Cardiac fibroblast (primary cell): ENCODE measurements at places on chromosomes 1 and 21.

GRCh38 chr1:82589588-82589987 is 788.9 kb downstream of the ADGRL2 start:
- DNase-seq, result no peak

DNA sequence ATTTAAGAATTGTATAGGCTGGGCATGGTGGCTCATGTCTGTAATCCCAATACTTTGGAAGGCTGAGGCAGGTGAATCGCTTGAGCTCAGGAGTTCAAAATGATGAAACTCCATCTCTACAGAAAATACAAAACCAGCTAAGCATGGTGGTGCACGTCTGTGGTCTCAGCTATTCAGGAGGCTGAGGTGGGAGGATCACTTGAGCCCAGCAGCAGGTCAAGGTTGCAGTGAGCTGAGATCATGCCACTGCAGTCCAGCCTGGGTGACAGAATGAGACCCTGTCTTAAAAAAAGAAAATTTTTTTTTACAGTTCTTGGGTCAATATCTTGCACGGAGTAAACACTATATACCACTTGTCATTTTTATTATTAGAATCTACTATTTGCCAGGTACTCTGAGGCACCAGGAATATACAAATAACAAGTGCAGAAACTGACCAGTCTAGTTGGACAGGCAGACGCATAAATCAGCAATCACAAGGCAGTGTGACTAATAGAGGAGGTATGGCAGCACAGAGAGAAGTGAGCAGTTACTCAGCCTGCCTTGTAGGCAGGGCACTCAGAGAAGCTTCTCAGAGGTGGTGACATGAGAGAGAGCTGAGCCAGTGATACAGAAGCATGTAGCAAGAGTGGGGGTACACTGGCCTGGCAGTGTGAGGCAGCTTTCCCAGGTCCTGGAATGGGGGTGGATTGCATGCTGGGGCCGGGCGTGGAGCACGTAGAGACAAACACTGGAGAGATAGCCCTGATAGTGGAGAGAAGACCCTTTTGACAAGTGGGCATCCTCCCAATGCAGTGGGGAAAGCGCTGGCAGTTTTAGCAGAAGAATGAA is 8.0 kb downstream of the PHLDA3 start:
- DNase-seq, result peak; percentile 98

GRCh38 chr1:95309031-95309471 is 75.0 kb downstream of the RWDD3 start:
- peak; percentile 48 for DNase-seq

- no peak for DNase-seq
Observed at GRCh38 chr1:211577277-211577818, 1.6 kb downstream of the SLC30A1 start.

GRCh38 chr1:225548140-225548857 is 104.6 kb downstream of the ENAH start:
- DNase-seq, result peak; percentile 27

DNA sequence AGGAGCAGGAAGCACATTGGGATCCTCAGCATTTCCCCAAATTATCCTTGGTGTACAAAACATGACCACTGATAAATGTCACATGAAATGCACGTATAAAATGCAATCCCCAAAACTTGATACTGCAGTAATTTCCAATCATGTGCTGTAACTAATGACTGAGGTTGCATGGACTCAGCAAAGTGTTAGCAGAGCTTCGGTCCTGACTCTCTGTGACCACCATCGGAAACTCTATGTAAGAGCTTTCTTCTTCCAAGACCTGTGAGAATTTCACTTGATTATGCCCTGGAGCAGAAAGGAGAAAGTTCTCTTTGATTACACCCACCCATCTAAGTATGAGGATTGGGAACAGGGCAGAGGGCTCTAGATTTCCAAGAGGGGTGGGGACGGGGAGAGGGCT is 908 bp downstream of the CD53 start:
- DNase-seq, result no peak

GRCh38 chr1:100152271-100152670 is 19.3 kb downstream of the TRMT13 start:
- no peak for DNase-seq

DNA sequence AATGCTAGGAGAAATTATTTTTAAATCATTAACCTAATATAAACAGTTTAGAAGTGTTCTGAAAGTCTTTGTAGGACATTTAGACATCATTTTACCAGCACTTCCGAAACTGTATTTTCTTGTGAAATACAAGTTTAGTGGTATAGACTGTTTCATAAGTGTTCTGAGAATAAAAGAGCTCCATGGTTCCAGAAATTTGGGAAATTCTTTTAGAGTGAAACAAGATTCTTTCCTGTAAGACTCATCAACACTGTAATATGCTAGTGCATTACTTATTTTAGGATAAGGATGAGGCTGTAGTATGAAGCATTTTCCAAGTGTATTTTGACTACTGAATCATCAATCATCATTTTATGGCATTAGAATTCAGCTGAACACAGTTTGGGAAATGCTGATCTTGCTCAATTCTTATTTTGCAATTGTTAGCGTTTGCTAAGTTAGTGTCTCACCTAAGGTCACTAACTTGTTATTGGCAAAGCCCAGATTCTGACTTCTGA is 73.4 kb downstream of the CEP350 start:
- DNase-seq, result peak; percentile 85

GRCh38 chr21:42063191-42063570 is 7.9 kb upstream of the UMODL1 start:
- no peak for DNase-seq

DNA sequence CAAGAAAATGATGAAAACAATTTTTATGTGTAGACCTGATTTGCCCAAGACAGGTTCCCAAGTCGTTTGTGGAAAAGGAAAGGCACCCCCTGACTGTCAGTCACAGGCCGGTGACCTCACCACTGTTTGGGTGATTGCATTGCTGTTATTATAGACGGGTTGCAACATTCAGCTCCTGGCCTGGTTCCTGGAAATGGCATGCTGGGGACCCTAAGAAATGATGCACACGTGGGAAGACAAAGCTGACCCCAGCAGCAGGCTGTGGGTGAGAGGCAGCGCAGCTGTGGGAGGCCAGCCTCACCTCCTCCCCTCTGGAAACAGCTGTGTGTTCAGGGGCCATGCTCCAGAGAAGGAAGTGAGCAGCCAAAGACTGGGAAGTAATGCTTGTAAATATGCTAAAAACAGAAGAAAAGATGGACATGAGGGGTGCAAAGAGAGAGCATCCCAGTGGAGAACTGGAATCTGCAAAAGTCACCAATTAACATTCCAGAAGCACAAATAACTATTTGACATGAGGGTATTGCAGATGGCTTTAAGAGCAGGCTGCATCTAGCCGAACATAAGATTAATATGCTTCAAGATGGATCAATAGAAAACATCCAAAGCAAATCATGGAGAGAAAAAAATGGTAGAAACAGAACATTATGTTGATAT is 23.4 kb upstream of the ABCG1 start:
- peak; percentile 79 for DNase-seq

DNA sequence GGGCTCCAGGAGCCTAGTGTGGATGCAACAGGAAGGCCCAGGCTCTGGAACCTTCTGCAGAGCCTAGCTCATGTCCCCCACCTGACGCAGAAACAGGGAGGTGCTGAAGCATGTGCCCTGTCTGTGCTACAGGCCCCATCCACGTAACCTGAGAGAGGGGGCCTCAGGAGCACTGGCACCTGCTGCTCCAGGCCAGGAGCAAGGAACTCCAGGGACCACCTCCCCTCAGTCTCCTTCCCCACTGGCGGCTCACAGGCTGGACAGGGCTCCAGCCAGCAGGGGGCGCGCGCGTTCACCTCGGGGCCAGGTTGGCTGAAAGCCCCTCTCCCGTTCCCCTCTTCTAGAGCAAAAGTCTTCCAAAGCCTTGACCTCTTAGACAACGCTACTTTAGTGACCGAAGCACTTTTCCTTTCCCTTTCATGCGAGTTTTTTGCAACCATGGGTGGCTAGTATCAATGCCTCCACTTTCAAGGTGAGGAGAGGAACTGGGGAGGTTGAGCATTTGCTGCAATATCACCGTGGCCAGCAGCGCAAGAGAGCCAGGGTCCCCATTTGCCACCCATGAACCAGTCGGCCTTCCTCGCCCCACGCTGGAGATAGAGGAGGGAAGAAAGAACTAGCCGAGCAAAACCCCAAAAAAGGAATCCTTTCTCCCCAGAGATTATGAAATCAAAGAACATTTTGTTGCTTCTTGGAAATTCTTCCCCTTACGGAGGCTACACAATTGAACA is 52.4 kb upstream of the GPR157 start:
- peak; percentile 77 for DNase-seq

GRCh38 chr1:45410850-45411509 is 70.7 kb upstream of the MUTYH start:
- peak; percentile 9 for DNase-seq

DNA sequence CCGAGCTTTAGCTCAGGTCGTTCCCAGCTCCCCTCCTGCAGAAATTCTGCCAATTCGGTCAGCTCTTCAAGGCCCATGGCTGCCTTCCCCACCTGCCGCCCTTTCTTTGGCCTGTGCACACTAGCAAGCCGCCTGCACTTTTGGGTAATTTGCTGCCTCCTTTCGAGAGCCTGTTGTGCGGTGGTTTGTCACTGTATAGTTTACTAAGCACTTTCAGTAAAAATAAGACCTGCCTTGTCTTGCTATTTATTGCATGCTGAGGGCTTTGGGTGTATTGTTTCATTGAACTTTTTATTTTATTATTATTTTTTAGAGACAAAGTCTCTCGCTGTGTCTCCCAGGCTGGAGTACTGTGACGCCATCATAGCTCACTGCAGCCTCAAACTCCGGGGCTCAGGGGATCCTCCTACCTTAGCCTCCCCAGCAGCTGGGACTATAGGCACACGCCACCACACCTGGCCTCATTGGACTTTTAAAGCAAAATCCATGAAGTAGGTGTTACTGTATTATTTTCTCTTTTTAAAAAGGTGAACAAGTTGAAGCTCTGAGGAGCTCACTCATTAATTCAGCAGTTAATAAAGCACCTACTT is 1.1 kb upstream of the FABP3 start:
- no peak for DNase-seq

DNA sequence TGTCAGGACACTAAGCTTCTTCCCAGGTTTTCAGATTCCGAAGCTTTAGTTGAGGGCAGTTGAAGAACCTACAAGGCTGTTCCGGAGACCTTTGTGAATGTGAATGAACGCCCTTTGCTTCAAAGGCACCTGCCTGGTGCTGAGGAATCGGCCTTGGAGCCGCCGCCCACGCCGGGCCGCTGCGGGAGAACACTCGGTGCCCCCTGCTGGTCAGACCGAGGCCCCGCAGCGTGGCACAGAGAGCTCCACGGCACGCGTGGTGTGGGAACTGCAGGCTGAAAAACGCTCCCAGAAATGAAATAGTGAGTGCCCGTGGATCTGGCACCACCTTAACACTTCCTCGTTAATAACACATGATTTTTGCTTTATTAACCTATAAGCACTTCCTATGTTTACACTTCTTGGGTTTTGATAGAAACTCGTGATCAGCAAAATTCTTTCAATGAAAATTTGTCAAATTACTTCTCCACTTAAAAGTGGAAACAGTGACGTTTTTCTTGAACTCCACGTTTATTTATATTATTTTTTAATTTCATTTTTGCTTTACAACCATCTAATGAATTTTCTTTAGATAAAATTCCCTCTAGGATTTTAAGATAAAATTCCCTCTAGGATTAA is 460.6 kb downstream of the DSCAM start:
- DNase-seq, result no peak

DNA sequence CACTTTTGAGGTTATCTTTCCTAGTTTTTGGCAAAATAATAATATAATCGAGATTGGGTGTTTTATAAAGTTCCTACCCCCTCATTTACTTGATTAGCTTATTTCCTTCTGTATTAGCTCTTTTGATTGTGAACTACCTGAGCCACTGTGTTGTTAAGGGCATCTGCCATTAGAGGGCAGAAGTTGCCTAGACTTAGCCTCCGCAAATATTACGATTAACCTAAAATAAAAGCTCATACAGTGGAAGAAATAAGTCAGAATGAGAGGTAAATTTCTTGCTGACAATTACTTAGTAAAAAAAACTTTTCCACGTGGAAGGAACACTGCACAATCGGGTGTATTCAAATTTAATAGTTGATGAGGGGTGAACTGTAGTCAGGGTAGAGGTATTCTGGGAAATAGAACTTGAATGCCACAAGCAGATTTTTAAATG is 2.3 kb downstream of the H3-3A start:
- DNase-seq, result peak; percentile 81

- peak; percentile 71 for DNase-seq
Observed at GRCh38 chr1:27391511-27392095, 819 bp upstream of the GPR3 start.

- no peak for DNase-seq
Observed at GRCh38 chr1:214633686-214634085, 30.7 kb downstream of the CENPF start.

DNA sequence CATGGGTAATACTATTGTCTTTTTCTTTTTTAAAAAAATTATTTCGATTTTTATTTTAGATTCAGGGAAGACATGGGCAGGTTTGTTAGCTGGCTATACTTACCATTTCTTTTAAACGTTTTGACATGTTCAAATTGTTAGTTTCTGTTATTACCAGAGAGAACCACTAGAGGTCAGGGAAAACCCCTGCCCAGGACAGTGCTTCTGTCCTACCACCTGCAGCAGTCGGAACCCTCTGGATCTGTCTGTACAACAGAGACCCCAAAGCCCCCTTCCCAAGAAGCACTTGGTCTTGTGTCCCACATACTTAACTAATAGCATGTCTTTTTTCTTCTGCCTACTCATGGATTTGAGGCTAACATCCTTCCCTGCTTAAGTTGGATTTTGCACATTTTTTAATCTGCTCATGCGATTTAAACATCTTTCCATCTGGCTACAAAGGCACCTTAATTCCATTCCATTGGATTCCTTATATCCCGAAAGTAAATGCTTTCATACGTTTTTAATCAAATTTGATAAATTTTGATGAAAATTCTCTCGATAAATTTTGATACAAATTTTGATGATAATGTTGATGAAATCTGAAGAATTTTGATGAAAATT is 10.0 kb upstream of the C1orf115 start:
- DNase-seq, result peak; percentile 62

DNA sequence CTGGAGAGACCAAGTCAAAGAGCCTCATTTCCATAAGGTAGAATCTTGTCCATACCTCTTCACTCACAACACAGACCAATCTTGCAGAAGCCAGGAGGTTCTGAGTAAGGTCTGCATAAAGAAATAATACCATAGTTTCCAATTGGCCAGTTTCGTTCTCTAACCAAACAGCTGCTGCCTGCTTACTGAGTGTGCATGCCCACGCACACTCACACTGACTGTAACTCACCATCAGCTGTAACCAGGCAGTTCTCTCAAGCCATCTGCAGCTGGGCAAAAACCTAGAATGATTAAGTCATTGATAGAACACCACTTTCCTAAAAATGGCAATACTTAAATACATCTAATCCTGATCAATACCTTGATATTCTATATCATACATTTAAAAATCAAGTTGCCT is 106.6 kb upstream of the VAV3 start:
- DNase-seq, result no peak

DNA sequence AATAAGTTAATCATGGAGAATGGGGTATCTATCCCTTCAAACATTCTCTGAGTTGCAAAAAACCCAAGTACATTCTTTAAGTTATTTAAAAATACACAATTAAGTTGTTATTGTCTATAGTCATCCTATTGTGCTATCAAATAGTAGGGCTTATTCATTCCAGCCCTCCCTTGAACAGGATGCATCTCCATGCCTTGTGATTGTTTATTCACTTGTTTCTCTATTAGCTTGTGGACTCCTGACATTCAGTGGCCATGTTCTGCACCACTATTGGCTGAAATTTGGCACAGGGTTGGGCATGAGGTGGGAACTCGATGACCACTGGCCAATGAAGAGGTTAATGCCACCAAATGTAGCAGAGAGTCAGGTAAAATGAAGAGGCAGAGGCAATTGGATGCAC is 272.8 kb downstream of the TNR start:
- no peak for DNase-seq

GRCh38 chr21:28345934-28346333 is 646.7 kb downstream of the LTN1 start:
- DNase-seq, result no peak
